CD8-positive, alpha-beta memory T cell (primary cell): ENCODE measurements at places on chromosomes 16 and 17. TPM values are rescaled to one million over a fixed set of nuclear protein-coding genes. Genes with fewer than 3 reads are reported as not detected.

DNA sequence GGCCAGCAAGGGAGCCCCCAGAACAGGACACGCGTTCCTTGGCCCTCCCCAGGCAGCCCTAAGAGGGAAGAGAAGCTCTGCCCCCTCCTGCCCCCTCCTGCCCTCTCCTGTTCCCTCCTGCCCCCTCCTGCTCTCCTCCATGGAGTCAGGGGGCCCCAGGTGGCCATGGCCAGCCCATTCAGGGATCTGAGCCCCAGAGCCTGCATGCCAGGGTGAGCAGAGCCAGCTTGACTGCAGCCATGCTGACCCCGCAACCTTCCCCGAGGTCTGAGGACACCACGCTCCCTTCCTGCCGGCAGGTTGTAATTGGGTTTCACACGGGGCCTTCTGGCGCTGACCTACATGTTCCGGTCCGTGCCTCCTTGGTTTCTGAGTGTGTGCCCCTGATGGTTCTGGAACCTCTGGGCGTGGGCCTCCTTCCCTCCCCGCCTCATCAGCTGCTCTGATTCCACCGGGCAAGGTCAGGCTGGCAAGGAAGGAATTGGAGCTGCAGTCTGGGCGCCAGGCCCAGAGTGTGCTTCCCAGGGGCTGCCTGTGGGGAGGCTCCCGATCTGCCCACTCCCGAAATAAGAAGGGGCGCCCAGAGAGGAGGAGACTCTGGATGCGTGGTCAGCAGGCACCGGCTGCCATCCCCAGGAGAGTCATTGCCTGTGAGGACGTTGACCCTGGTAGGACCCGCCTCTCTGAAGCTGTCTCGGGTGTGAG lies 23.7 kb upstream of the NPTX1 start:
- H3K4me1 ChIP-seq, result no peaks in the 10 kb centered on the region
- H3K27ac ChIP-seq, result no peak overlapping the region
- no peaks in the 10 kb centered on the region for H3K27me3 ChIP-seq
- H3K36me3 ChIP-seq, result no peaks in the 10 kb centered on the region

- peak overlapping the region; percentile 98 for H3K27ac ChIP-seq
- peak overlapping the region; percentile 57 for H3K4me3 ChIP-seq
- H3K4me1 ChIP-seq, result peaks cover 44% of the 10 kb centered on the region
- H3K36me3 ChIP-seq, result no peaks in the 10 kb centered on the region
- DNase-seq, result no peak
These were observed 2.3 kb downstream of the TMEM107 start for GRCh38 chr17:8173871-8174322.

GRCh38 chr17:72468841-72469240 lies 348.0 kb downstream of the SOX9 start:
- H3K27ac ChIP-seq, result no peak overlapping the region
- no peak overlapping the region for H3K4me3 ChIP-seq
- no peak for DNase-seq
- H3K27me3 ChIP-seq, result no peaks in the 10 kb centered on the region

DNA sequence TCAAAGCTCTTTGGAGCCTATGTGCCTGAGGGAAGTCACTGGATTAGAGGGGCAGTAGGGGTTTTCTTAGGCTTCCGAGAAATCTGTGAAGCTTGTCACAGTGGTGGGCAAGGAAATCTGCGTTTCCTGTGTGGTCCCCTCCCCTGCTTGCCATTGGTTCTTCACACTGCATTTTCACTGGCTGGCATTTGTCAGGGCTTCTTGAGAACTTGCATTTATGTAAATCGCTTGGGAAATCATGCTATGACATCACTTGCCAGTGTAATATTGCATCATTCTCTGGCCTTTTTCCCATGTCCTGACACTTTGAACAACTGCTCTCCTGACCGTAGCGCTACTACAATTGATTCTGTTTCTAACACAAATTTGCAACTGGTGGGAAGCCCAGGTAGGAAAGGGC lies 1.8 kb downstream of the CACNG3 start:
- no peak overlapping the region for H3K4me3 ChIP-seq
- peaks cover 19% of the 10 kb centered on the region for H3K27me3 ChIP-seq
- H3K27ac ChIP-seq, result no peak overlapping the region
- no peak for DNase-seq
- H3K36me3 ChIP-seq, result no peaks in the 10 kb centered on the region
- no peaks in the 10 kb centered on the region for H3K4me1 ChIP-seq

ERN2 gene
- not detected for total RNA-seq

SLC43A2 gene
- total RNA-seq, result 10.2 TPM

CCL15 gene
- not detected for total RNA-seq

KRTAP1-1 gene
- not detected for total RNA-seq

NPW gene
- total RNA-seq, result 12.5 TPM
